Activated CD4-positive, CD25-positive, alpha-beta regulatory T cell (primary cell): ENCODE measurements at places on chromosomes 6 and 20.

DNA sequence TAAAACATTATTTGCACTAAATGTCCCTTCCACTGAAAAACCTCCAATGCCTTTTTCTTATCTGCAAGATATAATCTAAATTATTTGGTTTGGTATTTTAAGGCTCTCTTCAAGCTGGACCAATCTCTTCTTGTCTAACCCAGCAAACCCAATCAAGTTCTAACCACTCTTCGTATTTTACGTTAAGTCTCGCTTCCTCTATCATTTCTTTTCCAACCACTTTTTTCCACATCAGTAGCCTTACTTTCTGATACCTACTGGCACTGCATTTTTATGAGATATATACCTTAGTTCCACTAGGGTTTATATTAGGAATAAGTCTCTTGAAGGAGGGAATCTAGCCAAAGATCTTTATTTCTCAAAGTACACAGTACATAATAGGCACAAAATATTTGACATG is 19.1 kb downstream of the FBXL4 start:
- no peak for DNase-seq

DNA sequence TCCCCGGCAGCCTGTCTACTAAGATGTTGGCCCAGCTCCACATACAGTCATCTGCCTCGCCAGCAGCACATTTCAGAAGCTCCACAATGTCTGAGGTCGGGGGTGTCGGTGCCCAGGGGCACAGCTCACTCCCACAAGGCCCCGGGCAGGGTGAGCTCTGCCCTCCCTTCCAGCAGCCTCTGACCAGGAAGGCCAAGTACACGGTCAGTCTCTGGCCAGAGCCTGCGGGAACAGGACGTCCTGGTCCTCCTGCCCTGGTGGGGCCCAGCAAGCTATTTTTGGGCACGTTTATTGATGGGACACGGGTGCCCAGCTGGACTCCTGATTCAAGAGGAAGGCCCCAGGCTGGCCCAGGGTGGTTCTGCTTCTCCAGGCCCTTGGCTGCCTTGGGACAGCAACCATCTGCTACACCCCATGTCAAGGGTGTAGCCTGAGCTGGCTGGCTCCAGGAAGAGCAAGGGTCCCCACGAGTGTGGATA is 114.9 kb upstream of the PTPN1 start:
- no peak for DNase-seq

DNA sequence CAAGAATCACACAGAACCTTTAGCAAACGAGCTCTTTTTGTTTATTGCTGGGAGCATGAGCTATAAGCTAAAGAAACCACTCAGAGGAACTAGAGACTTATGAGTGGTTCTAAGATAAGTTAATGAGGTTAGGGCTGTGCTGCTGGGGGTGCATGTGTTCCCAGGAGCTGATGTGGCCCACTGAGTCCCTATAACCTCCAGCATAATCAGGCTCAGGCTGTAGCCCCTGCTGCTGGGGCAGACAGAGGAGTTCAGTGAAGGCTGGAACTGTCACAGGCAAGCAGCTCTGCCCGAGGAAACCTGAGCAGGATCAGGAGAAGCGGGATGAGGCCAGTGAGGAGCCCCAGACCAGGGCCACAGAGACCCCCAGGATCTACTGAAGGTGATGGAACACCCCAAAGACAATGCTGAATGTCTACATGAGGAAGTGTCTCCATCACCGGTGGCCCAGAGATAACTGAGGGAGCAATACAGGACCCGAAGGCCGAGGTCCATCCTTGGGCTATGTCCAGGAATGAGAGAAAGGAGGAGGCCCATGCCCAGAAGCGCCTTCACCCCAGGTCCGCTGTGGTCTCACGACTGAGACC is 17.3 kb downstream of the TUBB2B start:
- DNase-seq = no peak

GRCh38 chr20:50820515-50821256 is 25.8 kb downstream of the BCAS4 start:
- DNase-seq = no peak

- no peak for DNase-seq
These were observed 23.1 kb upstream of the PREX1 start for GRCh38 chr20:48850977-48851299.

DNA sequence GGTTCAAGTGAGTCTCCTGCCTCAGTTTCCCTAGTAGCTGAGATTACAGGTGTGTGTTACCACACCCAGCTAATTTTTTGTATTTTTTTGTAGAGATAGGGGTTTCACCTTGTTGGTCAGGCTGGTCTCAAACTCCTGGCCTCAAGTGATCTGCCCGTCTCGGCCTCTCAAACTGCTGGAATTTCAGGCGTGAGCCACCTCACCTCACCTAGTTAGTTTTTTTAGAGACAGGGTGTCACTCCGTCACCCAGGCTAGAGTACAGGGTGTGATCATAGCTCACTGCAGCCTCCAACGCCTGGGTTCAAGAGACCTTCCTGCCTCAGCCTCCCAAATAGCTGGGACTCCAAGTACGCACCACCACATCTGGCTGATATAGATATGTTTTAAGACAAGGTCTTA is 22.9 kb downstream of the SYTL3 start:
- DNase-seq = no peak

GRCh38 chr20:38630727-38631126 is 29.1 kb downstream of the ARHGAP40 start:
- no peak for DNase-seq

- no peak for DNase-seq
These were observed 103.5 kb upstream of the HS3ST5 start for GRCh38 chr6:114446342-114446741.
